ENCODE measurements at places on chromosomes 6 and 20.

DNA sequence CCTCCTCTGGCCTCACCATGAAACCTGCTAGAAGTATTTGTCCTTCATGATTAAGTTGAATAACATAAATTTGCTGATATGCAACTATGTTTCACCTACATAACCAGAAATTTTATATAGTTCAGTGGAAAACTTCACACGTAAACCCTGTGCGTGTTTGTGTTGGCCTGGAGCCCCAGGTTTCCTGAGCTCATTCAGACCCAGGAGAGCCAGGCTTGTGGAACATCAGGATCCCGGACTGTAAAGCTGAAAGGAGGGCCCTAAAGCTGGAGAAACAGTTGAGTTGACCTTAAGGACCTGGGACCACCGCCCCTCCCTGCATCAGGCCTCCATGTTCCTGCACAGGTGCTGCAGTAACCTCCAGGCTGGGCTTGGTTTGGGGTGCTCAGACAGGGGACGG, 3.1 kb upstream of the SPATS1 start:
- DNase-seq: no peak

DNA sequence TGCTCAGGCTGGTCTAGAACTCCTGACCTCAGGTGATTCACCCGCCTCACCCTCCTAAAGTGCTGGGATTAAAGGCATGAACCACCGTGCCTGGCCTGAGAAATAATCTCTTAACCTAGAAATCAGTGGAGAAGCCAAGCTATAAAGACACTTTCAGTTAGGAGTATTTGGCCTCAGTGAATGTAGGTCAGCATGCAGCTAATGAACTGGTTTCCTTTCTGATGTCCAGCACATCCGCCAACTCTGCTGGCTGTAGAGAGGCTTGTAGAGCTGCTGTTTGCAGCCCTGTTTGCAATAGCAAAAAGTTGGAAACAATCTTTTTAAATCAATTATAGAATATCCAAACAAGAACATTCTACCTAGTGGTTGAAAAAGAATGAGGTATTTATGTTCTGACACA, 42.4 kb upstream of the ELOVL5 start:
- DNase-seq: no peak

GRCh38 chr20:44002861-44003260, 88.2 kb downstream of the TOX2 start:
- DNase-seq: no peak

DNA sequence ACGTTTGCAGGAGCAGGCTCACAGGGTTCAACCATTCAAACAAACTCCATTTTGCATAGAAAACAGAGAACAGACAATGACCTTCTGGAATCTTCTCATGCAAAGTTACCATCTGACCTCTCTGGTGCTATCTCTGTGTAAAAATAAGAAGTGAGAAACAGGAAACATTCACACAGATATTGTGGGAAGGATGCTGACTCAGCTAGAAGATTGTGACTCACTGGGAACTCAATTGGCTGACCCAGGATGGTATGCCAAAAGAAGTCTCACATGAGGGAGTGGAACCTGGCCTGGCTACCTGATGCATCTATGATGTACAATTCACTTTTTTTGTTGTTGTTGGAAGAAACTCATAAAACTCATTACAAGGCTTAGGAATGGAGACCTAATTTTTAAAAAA, 61.1 kb upstream of the TBX18 start:
- DNase-seq: peak; percentile 56
